ENCODE measurements at places on chromosomes 6 and 20. TPM values are rescaled to one million over a fixed set of nuclear protein-coding genes. Genes with fewer than 3 reads are reported as not detected.
A peak's percentile ranks its signal among the peaks of the same experiment; 100 is the strongest.

DNA sequence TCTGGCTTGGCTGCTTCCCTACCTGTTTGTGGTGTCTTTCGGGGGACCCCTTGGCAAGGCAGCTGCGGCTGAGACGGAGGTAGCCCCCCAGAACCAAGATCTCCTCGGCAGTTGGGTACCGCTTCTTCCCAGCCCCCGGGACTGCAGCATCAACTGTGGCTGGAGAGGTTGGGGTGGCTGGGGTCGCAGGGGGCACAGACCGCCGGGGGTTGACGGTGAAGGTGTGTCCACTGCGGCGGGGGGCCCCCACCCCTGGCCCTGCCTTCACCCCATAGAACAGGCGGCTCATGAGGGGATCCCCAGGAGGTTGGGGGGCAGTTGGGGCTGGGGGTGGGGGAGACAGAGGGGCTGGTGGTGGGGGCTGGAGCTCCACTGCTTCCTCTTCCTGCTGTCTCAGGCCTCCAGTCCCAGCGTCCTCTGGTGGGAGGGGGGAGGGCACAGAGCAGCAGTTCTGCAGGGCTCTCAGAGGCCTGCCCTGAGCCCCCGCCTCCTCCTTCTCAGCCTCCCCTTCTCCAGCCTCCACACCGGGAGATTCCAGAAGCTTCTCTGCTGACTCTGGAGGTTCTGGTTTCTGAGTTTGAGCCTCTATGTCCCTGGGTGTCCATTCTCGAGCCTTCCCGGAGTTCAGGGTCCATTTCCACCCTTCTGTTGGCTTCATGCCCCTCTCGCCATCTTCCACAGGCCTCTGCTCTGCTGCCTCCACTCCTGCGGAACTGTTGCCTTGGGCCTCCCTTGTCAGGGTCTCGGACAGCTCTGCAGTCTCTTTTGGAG, 1.9 kb downstream of the PPP1R18 start:
- no peak for DNase-seq

DNA sequence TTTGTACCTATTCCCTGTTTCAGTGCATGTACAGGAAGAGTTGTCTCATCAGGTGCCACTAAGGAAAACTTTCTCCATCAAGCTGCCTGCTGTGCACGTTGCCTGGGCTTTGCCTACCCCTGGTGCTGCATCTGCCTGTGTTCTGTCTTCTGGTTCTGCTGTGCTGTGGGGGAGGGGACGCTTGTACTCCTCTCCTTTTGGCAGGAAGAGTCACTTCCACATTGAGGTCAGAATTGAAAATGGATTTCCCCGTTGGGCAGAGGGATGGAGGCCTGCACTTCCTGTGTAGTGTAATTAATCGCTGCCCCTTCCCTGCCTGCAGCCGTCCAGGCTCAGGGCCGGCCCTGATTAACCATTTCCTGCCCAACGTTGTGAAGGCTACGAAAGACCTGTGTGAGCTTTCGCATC, 153.3 kb downstream of the SCML4 start:
- peak; percentile 25 for DNase-seq

- no peak for DNase-seq
Measured at GRCh38 chr6:150712505-150713252, 113.0 kb downstream of the PLEKHG1 start.

DNA sequence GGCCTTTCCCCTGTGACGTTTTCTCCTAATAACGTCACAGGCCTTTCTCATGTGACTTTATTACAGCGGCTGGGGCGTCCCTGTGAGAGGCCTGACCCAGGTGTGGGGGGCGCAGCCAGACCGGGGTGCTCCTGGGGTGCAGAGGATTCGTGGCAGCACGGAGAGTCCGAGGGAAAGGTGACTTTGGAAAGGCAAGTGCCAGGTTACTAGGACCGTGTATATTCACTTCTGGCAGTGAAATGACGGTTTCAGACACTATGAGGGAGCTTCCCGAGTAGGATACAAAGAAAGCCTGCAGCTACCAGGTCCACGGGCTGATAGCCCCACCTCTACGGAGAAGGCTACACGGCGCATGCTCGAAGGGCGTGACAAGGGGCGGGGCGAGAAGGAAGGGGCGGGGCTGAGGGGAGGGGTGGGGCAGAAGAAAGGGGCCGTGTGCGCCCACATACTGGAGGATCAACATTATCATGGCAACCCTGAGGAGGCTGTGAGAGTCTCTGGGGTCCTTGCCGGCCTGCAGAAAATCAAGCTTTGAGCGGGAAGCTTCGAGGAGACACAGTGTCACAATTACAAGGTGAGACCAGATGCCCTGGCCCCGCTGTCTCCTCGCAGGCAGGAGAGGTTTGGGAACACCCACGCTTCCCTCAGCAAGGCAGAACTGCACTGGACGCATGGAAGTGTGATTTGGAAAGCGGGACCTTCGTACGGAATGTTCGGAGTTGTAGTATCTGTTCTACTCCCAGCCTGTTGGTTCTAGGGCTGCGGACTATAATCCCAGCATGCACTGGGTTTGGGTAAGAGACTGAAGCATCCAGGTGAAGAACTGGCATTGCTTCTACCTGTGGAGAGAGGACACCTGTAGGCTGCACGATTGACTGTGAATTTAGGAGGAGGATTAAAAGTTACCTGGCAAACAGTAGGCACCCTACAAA, 54.4 kb upstream of the ZNF337 start:
- peak; percentile 52 for DNase-seq

DNA sequence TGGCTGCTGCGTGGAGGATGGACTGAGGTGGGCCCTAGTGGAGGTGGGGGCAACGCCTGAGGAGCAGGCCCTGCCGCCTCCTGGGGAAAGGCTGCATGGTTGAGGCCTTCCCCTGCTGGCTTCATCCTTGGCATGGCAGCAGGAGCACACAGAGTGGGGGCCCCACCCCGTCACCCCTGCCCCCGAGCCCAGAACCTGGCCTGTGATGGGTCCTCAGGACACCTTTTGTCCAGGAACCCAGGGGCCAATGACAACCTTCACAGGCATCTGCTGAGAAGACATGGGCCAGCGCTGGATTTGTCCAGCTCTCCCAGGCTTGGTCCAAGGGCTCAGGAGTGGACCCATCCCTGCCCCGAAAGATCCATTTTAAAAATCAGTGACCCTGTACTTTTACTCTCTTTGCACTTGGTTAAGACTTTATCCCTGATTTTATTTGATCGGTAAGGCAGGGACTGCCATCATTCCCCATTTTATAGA, 575 bp upstream of the SLC17A9 start:
- no peak for DNase-seq

DNA sequence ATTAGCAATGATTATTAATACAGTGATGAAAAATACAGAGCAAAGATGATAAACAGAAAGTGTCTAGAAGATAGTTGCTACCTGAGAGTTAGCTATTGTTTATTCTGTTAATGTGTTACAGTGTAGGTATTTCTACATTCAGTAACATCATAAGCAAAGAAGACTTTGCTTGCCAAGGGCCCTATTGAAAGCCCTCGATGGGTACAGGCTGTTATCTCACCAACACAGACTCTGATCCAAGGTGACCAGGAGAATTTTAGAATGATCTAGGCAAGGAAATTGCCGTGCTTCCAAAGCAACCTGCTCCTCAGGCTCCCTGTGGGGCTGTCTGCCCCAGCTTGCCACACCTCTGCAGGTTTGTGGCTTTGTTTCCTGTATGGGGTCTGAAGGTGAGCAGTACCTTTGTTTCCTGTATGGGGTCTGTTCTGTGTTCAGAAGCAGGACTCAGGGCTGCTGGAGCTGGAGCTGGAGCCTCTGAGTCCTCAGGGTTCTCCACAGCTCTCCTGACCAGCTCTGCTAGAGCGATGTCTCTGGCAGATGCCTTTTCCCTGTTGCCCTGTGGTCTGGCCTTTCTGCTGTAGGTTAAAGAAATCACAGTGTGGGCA, 32.5 kb downstream of the PHACTR3 start:
- DNase-seq: no peak

GRCh38 chr20:53138454-53139262, 166.5 kb downstream of the TSHZ2 start:
- no peak for DNase-seq

DNA sequence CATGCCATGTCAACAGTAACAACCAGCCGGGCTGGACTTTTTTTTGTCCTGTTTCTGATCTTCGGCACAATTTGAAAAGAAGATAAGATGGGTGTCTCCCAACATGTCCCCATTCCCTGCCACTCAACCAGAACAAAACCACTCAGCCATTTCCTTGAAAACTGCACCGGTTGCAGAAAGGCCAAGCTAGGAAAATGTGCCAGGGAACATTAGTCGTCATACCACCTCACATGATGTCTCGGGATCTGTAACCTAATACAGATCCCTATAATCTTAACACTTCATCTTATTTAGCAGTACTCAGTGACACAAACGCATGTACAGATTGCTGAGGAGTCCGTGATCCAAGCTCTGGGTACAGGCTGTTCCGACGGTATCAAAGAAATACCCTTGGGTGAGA, 46.5 kb downstream of the ALDH8A1 start:
- DNase-seq: no peak

- DNase-seq: no peak
Measured at GRCh38 chr6:46795816-46796215, 2.6 kb downstream of the MEP1A start.

DNA sequence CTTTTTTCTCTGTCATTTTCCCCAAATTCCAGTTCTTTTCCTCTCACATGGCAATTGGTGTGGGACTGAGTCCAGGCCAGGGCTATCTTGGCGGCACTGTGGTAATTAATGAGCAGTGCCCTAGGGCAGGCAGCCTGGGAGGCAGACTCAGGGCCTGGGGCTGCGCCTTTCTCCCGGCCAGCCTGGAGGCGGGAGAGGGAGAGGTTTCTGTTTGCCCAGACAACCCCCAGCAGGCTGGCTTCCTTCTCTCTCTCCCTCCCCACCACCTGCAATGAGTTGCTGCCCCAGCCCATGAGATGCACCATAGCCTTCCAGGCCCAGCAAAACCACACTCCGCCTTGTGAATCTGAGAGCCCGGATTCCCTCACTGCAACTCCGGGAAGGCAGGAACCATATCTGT, 15.1 kb upstream of the CCDC167 start:
- DNase-seq: no peak

DNA sequence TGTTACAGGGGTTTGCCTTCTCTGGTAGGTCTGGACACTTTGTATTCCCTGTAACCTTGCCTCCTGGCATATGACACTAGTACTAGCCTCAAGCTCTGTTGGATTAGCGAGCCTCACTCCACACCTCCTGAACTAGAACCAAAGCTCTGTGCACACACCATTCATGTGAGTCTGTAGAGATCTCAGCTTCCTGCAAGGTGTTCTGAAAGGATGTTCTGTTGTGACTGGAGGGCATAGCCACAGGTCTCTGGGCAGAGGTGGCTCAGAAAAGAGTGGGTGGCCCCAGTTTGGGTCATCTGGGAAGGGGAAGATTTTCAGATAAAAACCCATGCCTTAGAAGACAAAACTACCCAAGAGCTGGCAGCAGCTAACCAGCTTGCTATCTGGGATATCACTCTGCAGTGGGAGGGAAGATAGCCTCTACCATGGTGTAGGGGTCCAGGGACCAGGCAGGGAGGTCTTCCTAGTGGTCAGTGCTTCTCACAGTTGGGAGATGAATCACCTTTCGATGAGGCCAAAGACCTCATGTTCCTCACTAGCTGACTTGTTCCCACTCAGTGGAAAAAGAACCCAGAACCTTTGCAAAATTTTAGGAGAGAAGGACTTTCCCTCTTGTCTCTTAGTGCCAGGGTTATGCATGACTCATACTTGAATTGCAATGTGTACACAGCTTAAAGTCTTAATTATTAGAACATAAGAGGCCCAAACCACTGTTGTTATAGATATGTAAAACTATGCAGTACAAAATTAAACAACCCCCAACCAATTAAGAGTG, 41.4 kb downstream of the HLA-F start:
- no peak for DNase-seq

GRCh38 chr20:8602389-8603116, 466.3 kb upstream of the PLCB4 start:
- no peak for DNase-seq

DNA sequence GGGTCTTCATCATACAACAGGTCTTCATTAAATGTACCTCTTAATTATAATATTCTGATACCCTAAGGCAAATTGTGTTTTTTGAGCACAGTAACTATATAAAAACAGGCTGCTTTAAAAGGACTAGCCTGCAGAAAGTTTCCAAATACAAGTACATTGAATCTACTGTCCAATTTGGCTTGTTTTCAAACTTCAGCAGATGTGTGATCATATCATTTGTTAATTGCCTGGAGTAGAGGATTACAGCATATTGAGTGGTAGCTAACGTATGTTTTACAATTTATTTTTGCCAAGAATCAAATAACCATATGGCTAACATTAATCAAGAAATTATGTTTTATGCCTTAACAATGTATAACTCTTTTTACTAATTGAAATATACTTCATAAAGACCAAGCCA, 12.6 kb downstream of the TINAG start:
- DNase-seq: no peak

GRCh38 chr6:7112741-7113313, 5.1 kb downstream of the RREB1 start:
- DNase-seq: no peak

- no peak for DNase-seq
Measured at GRCh38 chr6:51644426-51644825, 443.0 kb downstream of the PKHD1 start.

- no peak for DNase-seq
Measured at GRCh38 chr20:48224533-48225050, 439.3 kb upstream of the SULF2 start.

GRCh38 chr6:650098-650497, 6.8 kb downstream of the HUS1B start:
- no peak for DNase-seq

DNA sequence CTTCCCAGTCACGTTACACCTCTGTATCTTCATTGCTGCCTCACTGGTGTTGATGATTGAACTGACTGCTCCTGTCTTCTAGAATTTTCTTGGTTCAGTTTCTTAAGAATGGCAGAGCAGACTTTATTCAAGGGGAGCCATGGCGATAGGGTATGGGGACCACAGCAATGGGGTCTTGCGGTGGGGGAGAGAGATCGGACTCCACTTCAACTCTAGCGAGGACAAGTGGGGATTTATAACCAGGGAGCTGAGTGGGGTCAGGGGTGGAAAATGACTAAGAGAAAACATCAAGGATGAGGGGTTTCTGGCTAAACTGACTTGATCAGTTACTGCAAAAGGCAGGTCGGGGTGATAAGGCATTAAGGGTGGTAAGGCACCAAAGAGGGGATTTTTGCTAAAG, 156.4 kb downstream of the CD83 start:
- no peak for DNase-seq

DNA sequence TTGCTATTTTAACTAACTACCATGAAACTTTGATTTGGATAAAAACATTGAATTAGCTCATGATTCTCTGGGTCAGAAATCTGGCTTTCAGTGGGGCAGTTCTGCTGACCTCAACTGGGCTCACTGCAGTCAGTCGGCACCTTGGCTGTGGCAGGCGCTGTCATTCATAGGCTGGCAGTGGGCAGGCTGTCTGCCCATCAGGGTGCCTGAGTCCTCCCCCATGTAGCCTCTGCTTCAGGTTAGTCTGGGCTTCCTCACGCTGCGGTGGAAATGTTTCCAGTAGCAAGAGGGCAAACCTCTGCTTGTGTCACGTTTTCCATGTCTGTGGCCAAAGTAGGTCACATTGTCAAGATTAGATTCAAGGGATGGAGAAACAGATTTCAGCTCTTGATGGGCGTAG, 251.0 kb upstream of the TCF21 start:
- DNase-seq: no peak

PPP1R14C gene
- total RNA-seq: 0.90 TPM

CDH4 gene
- 0.28 TPM for total RNA-seq

SLC17A2 gene
- total RNA-seq: 0.21 TPM

SMLR1 gene
- total RNA-seq: 0.08 TPM

SUMO4 gene
- total RNA-seq: 0.75 TPM

OXT gene
- total RNA-seq: not detected

TCF19 gene
- 1.6 TPM for total RNA-seq

SLC52A3 gene
- total RNA-seq: 1.3 TPM

HLA-DRB1 gene
- 34.4 TPM for total RNA-seq

SLC44A4 gene
- total RNA-seq: 24.0 TPM

FLRT3 gene
- 1.3 TPM for total RNA-seq

CDH26 gene
- 0.49 TPM for total RNA-seq

CALHM5 gene
- total RNA-seq: 0.09 TPM

CAGE1 gene
- total RNA-seq: not detected

NRSN1 gene
- 0.35 TPM for total RNA-seq

Measured in pancreas (tissue), 10 donors.